ENCODE measurements at places on chromosomes 11 and 22.

- no peak for DNase-seq
Measured at GRCh38 chr11:28343304-28344233, 235.4 kb downstream of the METTL15 start.

DNA sequence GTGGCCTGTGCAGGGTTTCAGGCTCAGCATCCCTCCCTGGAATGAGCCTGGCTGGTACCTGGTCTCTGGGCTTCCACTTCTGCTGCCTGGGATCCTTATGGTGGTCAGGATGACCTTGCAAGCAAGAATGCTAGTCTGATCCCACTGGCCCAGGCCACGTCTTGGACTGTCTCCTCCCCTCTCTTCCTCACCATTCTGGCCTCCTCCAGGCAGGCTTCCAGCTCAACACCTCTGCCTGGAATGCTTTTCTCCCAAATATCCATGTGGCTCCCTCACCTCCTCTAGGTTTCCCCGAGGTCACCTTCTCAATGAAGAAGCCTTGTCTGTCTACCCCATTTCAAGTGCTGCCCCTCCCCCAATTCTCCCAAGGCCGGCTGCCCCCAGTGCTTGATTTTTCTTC lies 39.4 kb upstream of the ALX4 start:
- no peak for DNase-seq

GRCh38 chr22:46294784-46295183 lies 1.9 kb upstream of the GTSE1 start:
- no peak for DNase-seq

DNA sequence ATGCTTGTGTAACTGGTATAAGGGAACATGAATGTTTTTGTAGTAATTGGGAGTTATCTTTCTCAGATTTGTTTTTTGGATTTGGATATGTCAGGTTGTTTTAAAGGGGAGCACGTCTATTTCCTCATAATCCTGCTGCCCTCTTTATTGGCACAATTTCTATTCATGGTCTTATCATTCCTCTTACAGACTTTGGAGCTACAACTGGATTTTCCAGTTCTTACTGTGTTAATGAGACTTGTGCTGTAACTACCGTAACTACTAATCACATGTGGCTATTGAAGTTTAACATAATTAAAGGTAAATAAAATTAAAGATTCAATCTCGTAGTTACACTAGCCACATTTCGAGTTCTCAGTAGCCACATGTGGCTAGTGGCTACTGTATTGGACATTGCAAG lies 1.9 kb downstream of the FDX1 start:
- DNase-seq, result no peak

DNA sequence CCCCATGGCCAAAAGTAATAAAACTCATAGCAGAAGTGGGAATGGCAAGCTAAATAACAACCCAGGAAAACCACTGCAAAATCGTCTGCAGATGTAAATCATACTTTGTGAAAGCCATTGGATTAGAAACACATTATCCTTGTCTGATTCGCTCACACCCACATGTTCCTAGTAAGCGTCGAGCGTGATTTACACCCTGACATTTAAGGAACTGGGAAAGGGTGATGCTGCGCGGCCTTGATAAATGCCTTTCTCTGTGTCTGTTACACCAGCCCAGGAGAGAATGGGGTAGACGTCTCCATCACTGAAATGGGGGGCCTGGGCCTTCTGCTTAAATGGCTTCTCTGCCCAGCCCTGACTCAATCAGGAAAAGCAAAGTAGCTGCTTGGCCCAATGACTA lies 162.7 kb downstream of the NTM start:
- DNase-seq, result no peak

DNA sequence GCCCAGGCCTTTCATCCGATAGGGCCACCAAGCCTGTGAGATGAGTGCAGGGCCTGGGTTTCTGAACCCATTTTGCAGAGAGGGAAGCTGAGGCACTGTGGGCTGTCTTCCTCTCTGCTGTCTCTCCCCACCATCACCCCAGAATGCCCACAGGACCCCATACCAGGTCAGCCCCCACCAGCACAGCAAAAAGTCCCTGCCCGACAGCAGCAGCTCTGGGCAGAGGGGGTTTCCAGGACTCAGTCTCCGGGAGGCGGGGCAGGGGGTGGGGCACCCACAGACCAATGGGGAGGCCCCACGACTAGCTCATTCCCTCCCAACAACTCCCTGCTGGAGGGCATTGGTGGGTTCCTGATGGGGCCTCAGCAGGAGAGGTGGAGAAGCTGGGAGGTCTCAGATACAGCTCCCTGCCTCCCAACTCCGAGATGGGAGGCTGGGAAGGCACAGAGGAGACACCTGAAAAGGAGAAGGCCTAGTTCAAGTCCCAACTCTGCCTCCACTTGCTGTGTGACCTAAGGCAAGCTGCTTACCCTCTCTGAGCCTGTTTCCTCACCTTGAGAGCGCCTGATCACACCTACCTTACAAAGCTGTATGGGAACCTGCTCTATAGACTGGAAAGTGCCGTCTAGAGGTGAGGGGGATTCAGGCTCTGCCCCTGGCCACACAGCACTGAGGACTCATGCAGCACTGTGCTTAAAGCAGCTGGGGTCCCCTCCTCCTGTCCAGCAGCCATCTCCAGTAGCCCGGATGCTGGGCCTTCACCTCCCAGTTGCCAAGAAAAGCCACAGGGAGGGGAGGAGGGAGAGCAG lies 3.5 kb downstream of the CBX7 start:
- DNase-seq, result no peak

Measured in stimulated activated CD4-positive, alpha-beta T cell treated with anti-CD3 and anti-CD28 coated beads, TNF-alpha, amount 100 ng/mL, for 4 hours (primary cell).